ENCODE measurements at places on chromosomes 5 and 9.

- DNase-seq, result peak; percentile 60
Observed at GRCh38 chr5:74919487-74919886, 53.3 kb upstream of the FAM169A start.

- DNase-seq, result no peak
Observed at GRCh38 chr5:35762368-35762767, 94.3 kb upstream of the IL7R start.

- peak; percentile 87 for DNase-seq
Observed at GRCh38 chr5:138491669-138492559, 26.6 kb downstream of the EGR1 start.

DNA sequence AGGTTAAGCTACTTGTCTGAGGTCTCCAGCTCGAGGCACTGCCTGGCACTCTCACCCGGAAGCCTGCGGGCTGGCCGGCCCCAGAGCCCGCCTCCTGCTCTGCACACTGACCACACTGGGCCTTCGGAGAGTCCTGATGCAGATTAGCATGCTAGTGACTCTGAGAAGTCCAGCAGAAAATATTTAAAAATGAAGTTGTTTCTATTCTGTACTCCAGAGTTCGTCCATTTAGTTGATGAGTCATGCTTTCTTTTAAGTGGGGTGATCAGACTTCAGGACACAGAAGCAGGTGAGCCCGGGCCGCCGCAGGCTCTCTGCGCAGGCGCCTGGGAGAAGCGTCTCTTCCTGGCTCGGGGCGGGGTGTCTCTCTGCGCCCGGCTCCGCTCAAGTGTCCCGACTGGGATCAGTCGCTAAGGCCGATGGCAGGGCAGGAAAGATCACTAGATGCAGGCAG lies 32.5 kb downstream of the FAM240B start:
- no peak for DNase-seq

- no peak for DNase-seq
Observed at GRCh38 chr5:173850659-173851058, 37.5 kb upstream of the CPEB4 start.

DNA sequence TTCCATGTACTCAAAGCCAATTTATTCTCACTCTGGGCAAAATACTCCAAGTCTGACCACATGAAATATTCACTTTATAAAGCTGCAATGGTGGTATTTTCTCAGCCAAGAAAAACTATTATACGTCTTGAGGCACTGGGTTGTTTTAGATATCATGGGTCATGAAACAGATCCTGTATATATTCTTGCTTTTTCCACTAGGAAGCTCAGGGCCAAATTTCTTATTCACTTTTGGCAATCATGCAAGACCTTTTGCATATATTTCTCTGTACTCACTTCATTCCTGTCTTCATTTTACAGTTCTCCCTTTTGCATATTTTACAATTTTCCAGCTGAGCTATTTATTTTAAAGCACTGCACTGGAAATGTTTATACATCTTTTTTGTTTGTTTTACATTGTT lies 49.8 kb downstream of the GABBR2 start:
- peak; percentile 27 for DNase-seq

GRCh38 chr5:165152058-165152457 lies 1646.6 kb downstream of the MAT2B start:
- DNase-seq, result no peak

GRCh38 chr5:137078171-137078665 lies 420.9 kb downstream of the SPOCK1 start:
- no peak for DNase-seq

- no peak for DNase-seq
Observed at GRCh38 chr9:76827296-76828080, 63.2 kb downstream of the PCA3 start.

GRCh38 chr9:91178281-91179236 lies 183.2 kb downstream of the AUH start:
- DNase-seq, result no peak

DNA sequence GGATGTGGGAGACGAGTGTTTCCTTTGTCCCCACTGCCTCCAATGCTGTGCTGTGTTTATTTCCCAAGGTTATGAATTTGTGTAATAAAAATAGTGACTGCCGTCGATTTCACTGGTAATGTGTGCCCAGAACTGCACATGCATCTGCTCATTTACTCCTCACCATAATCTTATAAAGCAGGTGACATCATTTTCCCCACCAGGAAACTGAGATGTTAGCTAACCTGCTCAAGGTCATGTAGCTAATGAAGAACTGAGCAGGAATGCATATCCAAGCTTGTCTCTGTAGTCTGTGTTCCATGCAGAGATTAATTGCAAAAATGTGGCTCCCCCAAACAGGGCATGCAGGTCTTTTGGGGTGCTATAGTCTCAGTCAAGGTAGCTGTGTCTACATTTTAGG lies 224.4 kb downstream of the TENT4A start:
- no peak for DNase-seq

- peak; percentile 88 for DNase-seq
Observed at GRCh38 chr9:87336914-87337333, 160.7 kb upstream of the DAPK1 start.

- no peak for DNase-seq
Observed at GRCh38 chr5:140259500-140259899, 43.4 kb downstream of the PFDN1 start.

DNA sequence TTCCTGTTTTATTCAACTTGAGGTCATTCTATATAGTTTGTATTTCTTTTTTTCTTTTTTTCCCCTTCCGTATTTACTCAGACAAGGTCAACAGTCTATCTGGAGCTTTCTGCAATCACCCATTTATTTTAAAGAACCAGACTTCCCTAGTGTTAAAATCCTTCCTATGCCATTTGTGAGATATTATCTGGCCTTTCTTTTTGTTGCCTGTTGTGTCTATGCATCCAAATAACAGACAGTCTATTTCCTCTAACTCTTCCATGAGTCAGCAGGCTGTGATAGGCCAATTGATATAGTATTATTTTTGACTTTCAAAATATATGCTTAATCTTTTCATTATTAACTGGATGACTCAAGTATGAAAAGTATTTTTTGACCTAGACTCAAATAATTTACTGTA lies 291.2 kb upstream of the PTPRD start:
- no peak for DNase-seq

DNA sequence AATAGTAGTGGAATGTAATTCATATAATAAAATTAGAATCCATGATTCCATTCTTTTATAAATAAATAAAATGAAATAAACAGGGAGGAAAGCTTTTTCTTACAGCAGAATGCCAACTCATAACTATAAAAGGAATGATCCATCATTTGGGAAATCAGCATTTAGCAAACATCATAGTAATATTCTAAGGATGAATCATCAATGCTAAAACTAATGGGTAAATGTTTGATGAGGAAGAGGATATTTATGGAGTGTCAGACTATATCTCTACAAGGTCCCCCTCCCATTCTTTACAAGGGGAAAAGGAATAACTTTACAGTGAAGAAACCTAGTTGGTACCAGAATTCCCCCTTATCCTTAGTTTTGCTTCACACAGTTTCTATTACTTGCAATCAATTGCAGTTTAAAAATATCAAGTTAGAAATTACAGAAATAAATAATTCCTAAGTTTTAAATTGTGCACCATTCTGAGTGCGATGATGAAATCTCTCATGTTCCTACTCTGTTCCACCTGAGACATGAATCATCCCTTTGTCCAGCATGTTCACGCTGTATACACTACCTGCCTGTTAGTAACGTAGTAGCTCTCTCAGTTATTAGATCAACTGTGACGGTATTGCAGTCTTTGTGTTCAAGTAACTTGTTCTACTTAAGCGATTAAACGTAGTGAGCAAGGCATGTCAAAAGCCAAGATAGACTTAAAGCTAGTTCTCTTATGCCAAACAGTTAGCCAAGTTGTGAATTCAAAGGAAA lies 14.2 kb upstream of the JAKMIP2 start:
- DNase-seq, result no peak

GRCh38 chr9:114312513-114312875 lies 10.4 kb upstream of the ORM1 start:
- DNase-seq, result no peak

DNA sequence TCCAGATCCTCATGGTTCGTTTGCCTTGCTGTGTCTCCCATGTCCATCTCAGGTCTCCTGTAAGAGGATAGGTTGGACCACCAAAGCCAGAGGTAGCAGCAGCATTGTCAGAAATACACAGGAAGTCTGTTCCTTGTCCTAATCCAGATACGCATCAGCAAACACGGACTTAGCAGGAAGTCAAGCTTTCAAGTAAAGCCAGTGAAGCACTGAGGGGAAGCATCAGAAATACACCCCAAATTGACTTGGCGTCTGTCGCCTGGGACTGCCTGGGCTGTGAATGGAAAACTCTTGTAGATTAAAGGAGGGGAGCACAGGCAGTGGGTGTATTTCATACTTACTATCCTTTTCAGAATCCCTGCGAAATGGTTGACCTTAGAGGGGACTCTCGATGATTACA lies 171.3 kb downstream of the PSAT1 start:
- no peak for DNase-seq

GRCh38 chr5:123718238-123718637 lies 206.3 kb downstream of the CSNK1G3 start:
- no peak for DNase-seq

GRCh38 chr9:33223696-33224095 lies 16.3 kb upstream of the SPINK4 start:
- no peak for DNase-seq

DNA sequence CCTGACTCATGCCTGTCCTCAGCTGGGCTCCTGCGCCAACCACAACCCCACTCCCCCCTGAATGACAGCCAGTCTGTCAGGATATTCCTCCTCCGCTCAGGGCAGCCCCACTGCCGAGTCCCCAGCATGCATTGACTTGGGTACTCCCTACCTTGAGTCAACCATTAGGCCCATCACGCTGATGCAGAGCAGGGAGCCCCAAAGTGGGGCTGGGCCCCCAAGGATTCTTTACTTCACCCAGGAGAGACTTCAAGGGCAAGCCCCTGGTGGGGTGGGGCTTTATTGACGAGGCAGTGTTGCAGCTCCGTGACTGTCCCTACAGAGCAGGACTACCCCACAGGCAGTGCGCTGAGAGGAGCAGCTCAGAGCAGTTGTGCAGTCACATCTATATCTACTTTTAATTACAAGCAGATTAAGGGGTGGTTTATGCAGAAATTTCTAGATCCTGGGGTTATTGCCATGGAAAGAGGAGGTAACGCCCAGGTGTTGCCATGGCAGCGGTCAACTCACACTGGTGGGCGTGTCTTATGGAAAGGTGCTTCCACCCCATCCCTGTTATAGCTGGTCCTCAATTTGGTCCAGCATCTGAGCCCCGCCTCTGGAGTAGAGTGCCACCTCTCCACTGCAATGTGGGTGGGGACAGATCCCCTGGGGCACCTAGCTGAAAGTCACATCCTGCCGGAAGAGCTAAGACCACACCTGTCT lies 32.1 kb upstream of the FCN1 start:
- DNase-seq, result no peak

DNA sequence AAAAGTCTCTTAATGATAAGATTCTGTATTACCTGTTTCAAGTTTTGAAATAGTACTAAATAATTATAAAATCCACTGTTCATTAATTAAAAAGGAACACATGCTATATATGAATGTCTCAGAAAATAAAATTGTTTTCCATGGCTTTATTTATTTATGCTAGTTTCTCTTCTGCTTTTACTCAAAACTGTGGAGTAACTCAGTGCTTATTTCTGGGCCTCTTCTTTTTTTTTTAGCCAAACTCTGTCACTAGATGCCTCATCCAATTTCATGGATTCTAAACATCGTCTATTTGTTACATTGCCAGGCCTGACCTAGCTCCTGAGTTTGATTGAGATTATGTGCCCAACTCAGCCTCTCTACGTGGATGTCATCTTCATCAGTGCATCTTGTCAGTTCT lies 1509.7 kb downstream of the MAT2B start:
- no peak for DNase-seq

DNA sequence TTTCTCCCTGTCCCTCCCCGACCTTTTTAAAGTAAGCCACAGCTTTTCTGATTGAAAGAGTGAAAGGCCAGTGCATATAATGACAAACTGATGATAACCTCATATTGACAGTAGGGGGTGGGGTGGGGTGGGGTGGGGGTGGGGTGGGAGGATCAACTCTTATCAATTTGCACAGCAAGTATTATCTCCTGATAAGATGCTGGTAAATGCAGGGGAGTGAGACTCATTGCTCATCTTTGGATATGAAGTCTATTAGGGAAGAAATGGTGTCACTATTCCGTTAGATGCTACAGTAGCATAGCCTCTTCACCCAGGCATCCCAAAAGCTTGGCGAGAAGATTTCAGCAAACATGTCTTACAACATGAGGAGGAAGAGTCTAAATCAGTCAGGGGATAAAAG lies 38.9 kb upstream of the HMGCS1 start:
- no peak for DNase-seq

DNA sequence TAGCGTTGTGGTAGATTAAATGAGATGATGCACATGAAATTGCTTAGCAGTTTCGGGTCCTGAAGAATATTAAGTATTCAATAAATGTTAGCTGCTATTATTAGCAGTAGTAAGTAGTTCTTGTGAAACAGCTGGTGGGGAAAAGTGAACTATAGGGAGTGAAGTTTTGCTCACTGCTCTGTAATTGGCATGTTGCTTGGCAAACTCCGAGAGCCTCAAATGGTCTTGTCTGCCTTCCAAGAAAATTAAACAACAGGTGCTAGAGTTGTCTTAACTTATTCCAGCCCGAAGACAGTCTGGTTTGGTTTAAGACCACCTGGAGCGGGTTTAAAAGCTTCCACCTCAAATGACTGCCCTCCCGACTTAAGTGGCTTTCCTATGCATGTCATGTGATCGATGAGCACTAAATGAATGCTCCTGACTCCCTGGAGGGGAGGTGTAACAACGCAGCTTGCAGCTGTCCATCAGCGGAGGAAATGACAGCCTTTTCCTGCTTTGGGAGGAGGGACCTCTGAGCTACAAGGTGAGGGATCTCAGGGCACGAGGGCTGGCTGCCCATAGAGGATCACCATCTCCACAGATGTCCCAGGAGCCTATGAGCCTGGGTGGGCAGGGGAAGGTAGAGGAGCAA lies 202.9 kb upstream of the PANK3 start:
- no peak for DNase-seq

DNA sequence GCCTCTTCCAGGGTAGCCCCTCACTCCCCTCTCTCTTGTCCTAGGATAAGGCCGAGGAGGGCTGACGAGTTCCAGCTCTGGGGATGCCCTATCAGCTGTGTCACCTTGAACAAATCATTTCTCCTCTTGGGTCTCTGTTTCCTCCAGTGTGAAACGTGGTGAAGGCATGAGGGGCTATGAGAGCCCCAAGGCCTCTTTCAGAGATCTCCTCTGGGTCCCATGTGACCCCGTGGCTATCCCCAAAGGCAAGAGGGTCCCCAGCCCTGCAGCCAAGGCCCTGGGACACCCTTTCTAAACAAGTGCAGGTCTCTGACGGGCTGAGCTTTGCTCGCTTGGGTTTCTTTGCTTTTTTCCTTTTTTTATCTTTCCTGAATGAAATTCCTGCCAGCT lies 25.5 kb upstream of the SPTLC1 start:
- no peak for DNase-seq

- no peak for DNase-seq
Observed at GRCh38 chr9:5958273-5958672, 57.2 kb downstream of the RANBP6 start.
